ENCODE measurements at places on chromosomes 3 and 15.

DNA sequence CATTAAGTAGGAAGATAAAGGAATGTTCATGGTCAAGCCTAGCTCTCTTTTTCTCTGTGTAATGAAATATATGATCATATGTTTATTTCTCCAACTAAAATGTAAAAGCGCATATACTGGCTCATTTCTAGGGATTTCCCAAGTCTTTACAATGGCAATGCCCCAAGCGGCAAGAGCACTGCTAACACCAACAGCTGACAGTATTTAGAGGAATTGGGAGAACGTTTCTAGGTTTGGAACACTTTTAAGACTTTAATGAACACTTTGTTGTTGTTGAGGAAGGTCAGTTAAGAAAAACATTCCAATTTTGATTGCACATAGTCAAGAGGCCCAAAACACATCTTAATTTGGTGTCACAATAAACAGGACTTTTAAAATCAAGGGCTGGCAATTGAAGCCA, 132.7 kb downstream of the ATP8B4 start:
- DNase-seq: no peak

DNA sequence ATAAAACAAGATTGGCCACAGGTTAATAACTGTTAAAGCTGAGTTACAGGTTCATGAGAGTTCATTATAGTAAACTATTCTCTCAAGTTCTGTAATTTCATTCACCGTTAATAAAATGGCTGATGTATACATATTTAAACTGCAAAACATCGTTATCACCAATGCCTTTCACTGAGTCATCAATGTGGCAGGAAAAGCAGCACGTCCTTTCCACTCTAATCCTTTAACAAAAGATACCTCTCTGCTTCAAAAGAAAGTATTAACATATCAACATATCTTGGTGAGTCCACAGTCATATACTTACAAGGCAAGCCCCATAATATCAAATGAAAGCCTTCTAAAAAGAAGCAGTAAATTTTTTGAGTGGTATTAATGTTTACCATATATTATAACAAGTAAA, 54.5 kb downstream of the UACA start:
- DNase-seq: no peak

- DNase-seq: no peak
Observed at GRCh38 chr3:171163101-171164066, 136.9 kb upstream of the SLC2A2 start.

DNA sequence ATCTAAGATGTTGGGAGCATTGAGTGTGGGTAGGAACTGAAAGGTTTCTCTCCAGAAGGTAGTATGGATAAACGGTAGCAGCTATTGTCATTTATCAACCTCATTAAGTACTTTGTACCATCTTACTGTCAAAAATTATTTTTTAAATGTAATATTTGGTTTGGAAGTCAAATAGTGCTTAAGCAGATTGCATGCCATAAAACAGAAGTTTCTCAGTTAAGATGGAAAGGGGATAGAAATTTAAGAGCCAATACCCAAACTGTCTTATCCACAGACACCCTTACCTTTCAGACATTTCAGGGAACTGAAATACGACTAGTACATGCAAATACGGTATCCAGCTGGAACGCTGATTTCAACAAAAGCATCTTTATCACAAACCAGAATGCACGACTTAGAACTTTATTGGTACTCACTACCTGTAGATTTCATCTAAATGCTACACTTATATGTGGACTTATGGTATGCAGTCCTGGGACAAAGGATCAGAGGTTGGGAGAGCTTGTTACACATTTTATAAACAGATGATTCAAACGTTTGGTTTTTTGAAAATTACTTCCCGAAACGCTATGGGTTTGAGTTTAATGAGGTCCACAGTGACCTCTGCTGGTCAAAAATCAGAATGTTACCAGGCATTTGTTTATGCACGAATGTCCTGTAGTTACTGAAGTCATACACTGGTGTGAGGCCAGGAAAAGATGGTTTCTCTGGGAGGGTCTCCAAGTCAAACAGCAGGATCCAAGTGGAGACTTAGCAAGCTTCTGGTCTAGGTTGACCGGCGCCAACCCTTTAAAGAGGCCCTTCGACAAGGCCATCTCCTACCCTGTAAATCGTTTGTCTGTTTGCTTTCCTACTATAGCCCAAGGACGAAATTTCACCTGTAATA, 45.7 kb upstream of the DUT start:
- DNase-seq: peak; percentile 62

DNA sequence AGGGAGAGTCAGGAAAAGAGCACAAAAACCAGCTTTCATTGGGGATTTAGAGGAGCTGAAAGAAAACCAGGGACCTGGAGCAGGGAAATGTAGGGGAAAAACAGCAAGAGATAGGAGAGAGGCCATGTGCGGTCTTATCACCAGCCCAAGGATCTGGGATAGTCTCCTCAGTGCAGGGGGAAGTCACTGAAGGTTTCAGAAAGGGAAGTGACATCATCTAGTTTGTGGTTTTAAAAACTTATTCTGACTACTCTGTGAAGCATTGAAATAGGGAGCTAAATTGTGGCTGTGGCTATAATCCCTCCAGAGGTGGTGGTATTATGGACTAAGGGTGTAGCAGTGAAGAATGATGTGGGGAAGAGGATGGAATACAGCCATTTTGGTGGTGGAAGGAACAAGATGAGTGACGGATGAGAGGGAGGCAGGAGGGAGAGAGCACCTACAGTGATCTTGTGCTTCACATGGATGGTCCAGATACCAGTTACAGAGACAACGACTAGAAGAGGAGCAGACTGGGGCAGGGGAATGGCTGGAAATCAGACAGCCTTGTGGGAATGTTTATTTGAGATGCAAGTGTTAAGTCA, 72.7 kb downstream of the HMG20A start:
- DNase-seq: no peak

DNA sequence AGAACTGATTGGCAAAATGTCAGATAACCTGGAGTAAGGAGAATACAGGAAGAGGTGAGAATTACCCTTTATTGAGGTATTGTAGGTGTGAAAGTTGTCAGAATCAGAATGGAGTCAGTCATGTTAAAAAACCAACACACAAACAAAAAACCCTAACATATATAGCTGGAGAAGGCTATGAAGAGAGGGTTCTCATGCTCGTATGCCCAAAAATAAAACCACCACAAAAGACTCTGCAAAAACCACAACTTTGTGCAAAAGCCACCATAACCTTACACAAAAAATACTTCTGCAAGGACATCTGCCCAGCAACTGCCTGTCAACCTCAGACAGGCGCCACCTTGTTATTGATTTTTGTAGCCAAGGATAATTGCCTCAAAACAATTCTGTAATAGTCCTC, 136.0 kb downstream of the CD47 start:
- no peak for DNase-seq

GRCh38 chr15:48143856-48144255, 23.1 kb downstream of the SLC24A5 start:
- DNase-seq: no peak

GRCh38 chr3:153463895-153464294, 301.9 kb downstream of the RAP2B start:
- DNase-seq: no peak

DNA sequence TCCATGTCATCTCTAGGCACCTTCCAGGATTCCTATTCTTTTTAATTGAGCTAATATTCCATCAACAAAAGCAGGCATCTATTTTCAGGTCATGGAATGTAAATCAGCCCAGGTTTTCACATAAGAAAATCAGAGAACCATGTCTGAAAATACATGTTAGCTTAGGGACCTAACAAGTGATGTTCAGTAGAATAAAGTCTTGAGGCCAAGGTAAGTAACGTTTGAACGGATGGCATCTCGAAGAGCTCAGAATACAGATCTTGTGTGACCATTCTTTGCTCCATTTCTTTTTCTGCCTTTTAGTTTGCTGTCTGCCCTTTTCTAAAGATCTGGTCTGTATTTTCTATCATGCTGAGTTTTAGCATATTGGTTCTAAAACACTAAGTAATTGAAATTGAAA, 16.5 kb upstream of the KCNMB2 start:
- no peak for DNase-seq

GRCh38 chr15:61038387-61038786, 190.7 kb downstream of the RORA start:
- DNase-seq: no peak

- DNase-seq: no peak
Observed at GRCh38 chr3:34668915-34669314, 870.5 kb downstream of the PDCD6IP start.

GRCh38 chr3:167991213-167991612, 104.5 kb downstream of the GOLIM4 start:
- no peak for DNase-seq

DNA sequence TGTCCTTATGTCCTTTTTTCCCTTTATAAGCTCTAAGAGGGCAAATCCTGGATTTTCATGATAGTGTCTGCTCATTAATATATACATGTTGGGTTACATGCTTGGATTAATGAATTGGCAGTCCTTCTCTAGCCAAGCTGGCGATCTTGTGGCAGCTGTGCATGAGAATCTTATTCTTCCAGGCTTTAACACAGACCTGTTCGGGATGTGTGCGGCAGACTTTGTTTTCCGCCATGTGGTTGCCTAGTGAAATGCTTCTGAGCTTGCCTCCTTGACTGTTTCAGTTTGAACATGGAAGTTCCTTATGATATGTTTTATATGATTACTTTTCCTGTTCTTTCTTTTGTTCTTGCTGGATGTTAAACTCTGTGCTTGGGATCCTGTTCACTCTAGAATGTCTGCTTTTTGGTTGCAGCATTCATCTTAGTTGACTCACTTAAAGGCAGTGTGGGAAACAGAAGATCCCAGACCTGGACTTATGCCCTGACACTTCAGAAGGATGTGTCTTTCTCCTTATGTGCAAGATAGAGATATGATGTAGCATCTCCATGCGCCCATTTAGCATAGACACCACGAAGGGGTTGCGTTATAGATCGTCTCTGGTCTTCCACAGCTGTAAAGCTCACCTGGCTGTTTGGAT, 7.2 kb downstream of the CHCHD6 start:
- DNase-seq: no peak

GRCh38 chr15:64247535-64247905, 84.7 kb upstream of the PPIB start:
- DNase-seq: no peak

- DNase-seq: no peak
Observed at GRCh38 chr3:129575997-129576384, 30.5 kb downstream of the PLXND1 start.

DNA sequence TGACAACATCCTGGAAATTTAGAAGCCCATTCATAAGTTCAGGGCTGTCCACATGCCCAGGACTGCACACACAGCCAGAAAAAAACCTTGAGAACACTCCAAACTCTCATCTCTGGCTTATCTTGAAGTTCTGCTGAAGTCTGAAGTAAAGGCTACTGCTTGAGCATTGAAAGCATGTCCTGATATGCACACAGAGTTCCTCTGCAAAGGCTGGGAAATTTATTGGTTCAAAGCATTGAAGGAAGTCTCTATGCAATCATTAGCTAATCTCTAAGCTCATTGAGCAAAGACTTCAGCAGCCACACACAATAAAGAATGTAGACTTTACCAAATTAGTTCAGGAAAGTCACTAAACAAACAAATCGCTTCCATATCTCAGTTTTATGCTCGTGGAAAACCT, 162.0 kb upstream of the STT3B start:
- DNase-seq: no peak

GRCh38 chr3:44862226-44862637, 520 bp downstream of the TMEM42 start:
- peak; percentile 20 for DNase-seq

- no peak for DNase-seq
Observed at GRCh38 chr15:48794697-48795134, 16.2 kb downstream of the CEP152 start.

DNA sequence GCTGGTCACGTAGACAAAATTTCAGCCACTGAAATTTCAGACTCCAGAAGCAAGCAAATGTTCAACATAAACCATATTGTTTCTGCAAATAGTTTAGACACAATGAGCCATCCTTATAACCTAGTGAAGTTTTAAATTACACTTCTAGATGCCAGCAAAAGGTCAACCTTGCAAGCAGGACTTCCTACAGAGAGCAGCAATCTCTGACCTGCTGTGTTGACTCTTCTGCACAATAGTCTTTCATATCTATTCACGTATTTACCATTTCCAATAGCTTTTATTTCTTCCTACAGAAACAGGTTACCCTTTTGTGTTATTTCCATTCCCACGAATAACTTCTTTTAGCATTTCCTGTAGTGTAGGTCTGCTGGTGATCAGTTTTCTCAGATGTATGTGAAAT, 10.6 kb downstream of the LMLN start:
- no peak for DNase-seq

DNA sequence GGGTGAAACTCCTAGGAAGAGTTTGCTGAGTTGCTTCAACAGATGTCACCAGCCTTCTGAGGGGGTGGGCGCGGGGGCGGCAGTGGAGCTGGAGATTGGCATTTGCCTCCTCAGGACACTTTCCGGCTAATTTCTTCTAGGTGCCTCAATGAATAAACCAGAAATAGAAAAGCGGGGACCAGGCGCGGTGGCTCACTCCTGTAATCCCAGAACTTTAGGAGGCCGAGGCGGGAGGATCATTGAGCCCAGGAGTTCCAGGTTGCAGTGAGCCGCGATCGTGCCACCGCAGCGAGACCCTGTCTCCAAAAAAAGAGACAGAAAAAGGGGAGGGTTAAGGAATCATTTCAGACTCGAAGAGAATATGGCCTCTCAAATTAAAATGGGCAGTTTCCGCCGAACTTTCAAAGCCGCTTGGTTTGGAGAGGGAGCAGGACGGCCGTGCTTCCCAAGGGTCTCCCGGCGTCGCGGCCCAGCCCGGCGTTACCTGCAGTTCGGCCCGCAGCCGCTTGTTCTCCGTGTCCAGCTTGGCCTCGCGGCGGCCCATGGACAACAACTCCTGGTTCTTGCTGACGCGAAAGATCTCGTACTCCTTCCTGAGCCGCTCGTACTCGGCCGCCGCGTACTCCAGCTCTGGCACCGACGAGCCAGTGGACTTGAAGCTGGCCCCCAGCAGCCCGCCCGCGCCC, 587 bp downstream of the NPHP3 start:
- no peak for DNase-seq

DNA sequence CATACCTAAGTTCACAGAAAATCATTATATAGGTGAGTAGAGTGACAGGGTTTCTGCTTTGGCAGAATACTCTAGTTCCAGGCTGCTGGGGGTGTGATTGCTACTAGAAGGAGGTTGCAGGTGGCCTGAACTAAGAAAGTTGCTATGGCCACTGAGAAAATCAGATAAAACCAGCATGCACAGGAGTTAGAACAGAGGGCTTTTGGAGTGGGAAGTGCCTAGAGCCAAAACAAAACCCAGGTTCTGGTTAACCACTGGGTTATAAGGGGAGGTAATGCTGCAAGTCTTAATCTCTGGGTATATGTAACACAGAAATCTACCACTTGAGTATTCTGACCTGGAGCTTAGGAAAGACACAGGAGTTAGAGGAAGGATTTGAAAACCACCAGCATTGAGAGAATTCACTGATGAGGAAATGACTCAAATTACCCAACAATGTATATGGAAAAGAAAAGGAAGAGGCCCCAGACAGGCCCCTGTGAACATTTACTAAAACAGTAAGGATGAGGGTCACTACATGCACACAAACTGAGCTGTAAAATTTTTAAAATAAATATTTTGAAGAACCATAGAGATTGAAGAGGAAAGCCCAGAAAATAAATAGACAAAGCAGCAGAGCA, 60.0 kb downstream of the PLOD2 start:
- no peak for DNase-seq
